ENCODE measurements at places on chromosomes 4 and X.

- no peak for DNase-seq
Measured at GRCh38 chr4:17447056-17447455, 64.8 kb downstream of the QDPR start.

DNA sequence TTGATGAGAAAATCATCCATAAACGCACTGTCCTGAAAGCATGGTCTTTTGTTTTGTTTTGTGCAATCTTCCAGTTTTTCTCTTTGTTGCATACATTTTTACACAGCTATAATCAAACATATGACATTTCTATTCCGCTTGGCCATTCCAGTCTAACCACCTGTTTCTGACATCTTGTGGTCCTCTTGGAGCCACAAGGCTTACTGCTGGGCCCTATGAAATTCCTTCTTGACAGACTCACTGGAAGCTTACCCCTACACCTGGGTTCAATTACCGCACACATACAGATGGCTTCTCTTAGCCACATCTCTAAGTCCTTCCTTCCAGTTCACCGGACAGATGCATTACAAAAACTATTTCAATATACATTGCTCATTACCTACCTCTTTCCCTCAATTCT, 72.4 kb downstream of the PAPSS1 start:
- no peak for DNase-seq

- DNase-seq: no peak
Measured at GRCh38 chr4:165864271-165864670, 8.8 kb upstream of the TLL1 start.

GRCh38 chr4:53647547-53647946, 56.3 kb upstream of the LNX1 start:
- no peak for DNase-seq

DNA sequence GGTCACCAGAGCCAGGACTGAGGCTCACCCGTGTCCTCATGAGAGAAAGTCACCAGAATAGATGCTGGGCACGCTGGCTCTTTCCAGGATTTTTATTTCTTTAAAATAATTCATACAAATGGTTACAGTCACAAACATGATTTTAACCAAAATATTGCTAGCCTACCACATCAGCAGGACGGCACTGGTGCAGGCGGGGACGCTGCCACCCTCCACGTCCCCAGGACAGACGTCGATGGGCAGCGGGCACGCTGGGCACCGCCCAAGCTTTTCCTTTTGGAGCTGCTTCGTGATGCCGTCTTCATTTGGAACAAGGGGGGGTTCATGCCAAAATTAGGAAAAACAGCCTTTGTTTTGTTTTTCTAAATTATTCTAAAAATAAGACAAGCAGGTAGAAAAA, 37.6 kb downstream of the CTBP1 start:
- no peak for DNase-seq

DNA sequence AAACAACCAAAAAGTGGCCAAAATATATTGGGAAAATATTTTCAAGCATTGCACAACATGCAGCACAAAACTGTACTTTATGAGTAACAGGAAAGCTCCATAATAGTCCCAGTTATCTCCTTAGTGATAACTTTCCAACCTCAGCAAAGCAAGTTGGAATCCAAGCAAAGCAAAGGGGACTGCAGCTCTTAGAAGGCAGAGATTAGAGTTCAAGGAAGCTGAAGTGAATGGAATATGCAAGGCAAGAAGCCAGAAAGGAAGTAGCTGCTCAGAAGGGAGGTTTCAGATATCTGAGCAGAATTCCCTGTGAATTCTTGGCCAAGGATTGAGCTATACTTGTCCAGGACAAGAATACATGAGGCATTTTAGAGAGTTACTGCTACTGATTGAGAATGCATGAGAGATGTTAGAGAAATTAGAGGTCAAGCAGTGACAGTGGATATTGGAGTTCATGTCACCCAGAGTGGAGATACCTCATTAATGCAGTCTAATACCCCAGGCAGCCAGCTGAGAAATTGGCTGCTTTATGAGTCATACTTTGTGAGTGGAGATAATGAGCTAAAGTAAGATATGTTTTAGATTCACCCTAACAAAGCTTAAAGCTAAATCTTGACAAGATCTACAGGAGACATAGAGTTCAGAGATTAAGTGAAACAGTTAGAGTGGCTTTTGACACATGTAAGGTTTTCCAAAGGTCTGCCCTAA, 102.8 kb downstream of the INPP4B start:
- DNase-seq: no peak

GRCh38 chrX:2921750-2922149, 7.4 kb downstream of the ARSD start:
- DNase-seq: no peak

DNA sequence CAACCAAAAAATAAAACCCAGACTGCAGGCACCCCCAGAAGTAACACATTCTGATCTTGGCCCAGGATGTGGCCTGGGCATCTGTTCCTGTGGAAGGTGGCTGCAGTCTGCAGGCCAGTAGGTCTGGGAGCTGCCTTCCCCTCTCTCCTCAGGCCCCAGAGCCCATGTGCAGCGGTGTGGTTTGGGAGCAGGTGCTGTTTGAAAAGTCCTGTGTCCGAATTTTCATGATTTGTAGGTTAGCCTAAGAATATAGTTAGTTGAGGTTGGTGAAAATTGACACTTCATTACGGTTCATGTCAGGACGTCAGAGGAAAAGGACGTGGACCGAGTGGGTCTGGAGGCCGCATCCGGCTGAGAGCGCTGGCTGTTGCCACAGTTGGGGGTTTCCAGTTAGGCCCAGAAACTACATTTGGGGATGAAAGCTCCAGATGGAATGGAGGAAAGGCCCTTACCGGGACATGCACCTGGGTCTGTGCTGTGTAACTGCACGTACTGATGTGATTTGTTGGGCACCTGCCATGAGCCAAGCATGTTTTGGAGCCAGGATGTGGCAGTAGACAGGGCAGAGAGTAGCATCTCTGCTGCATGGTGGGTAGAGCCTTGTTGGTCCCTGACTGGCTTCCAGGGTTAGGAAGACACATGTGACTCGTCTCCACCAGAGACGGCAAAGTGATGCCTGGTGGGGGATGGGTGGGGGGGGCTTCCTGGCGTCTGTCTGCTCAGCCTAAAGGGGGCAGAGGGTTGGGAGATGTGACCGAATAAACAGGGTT, 21.7 kb upstream of the HGFAC start:
- no peak for DNase-seq

DNA sequence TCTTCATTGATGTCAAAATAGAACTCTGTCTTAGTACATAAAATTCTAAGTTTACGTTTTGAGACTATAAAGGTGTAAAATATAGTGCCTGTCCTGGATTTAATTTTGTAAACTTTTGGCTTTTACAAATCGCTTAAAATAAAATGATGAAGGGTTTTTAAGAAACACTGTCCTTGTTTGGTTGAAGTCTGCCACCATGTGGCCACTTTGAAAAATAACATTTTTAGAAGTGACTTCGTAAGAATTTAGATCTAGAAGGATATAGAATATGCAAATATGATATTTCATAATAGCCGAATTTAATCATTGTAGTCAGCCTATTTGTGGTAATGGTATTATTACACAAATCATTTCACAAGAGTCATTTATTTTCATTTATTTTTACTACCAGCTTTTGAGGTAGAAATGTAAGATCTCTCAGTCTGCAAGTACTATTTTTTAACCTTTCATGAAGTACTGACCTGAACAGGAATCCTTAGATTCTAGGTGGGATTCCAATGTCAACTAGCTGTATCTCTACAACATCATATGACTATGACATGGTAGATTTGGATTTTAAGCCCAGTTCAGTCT, 31.0 kb upstream of the FAT4 start:
- peak; percentile 36 for DNase-seq

- DNase-seq: no peak
Measured at GRCh38 chr4:128821151-128821550, 11.7 kb downstream of the JADE1 start.

DNA sequence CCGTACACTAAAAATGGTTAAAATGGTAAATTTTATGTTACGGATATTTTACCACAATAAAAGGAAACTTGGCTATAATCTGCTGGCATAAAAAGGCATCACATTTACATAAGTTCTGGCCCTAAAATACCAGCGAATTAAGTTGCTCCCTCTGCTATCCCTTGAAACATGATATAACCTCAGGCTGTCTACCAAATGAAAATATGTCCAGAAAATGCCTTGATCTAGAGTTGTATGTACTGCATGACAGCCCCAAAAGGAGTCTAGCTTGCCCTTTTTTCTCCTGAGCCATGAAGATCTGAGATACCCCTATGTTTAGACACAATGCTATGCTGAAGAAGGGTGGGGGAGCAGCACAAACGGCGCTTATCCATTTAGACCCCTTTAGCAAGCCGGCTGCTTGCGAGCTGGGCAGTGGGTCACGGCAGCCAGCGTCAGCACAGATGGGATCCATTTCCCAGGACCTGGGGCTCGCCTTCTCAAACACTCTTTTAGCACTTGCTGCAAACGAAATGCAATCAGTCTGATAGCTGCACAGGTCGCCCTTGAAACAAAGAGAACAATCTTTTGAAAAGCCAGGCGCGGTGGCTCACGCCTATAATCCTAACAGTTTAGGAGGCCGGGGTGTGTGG, 77.0 kb downstream of the AFAP1 start:
- DNase-seq: no peak

Data from A549 (cell line).